ENCODE measurements at places on chromosomes 6 and 20. TPM values are rescaled to one million over a fixed set of nuclear protein-coding genes. Genes with fewer than 3 reads are reported as not detected.

Gene PSORS1C1
- total RNA-seq: 0.66 TPM

Gene MARCKS
- total RNA-seq: 81.7 TPM

Gene SMOC2
- under 0.01 TPM for total RNA-seq

Gene LY6G6F
- total RNA-seq: not detected

GRCh38 chr6:64062960-64063683 is 427.5 kb downstream of the PHF3 start:
- DNase-seq: peak; percentile 59

- peak; percentile 32 for DNase-seq
Measured at GRCh38 chr6:3724451-3725144, 26.9 kb downstream of the PXDC1 start.

DNA sequence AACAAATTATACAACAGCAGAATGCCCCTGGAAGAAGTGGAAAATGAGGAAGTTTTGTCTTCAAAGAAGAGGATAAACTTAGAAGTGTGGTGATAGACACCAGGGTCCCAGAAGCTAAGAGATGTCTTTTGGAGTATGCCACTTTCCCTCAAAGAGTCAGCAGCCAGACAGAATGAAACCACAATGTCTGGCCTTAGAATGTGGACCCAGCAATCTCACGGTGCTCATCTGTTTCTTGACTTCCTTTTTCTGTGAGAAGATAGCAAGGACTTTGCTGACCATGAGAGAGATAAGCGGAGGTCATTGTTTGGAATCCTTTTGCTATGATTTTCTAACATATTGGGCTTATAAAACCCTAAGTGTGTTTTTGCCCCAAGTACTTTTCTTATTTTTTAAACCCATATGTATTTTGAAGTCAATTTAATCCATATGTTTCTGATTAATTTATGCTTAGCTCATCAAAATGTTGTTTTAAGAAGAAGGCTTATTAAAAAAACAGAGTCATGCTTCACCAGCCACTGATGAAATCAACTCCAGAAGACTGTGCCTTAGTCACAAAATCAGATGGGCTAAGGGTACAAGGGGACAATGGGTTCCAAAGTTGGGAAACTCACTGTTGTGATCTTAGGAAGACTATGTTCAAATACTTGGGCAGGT is 451.2 kb upstream of the JAG1 start:
- DNase-seq: no peak

GRCh38 chr6:72977114-72977513 is 248.2 kb downstream of the KHDC1L start:
- DNase-seq: no peak

- DNase-seq: no peak
Measured at GRCh38 chr6:158033077-158033750, 51.6 kb downstream of the SYNJ2 start.

DNA sequence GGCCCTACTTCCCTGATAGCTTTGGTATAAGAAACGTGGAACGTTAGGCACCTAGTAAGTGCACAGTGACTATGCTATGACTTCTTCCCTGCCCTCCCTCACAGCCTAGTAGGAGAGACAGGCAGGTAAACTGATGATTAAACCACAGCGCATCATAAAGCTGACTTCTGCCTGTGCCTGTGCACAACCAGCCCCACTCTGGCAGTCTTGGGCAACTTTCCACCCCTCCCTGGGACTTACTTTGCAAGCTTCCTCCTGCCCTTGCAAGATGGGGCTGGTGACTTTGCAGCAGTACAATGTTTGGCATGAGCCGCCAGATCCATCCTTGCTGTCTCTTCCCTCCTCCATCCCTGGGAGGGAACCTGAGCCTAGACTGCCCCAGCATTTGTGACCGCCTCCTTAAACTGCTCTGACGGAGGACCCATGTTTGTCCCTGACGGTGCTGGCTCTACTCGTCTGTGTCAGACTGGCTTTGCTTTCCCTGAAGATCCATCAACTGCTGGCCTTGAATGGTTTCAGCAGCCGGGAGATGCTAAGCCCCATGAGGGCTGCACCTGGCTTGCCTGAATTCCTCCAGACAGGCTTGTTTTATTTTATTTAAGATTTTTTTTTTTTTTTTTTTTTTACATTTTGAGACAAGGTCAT is 36.1 kb downstream of the EFCAB8 start:
- DNase-seq: no peak

- DNase-seq: no peak
Measured at GRCh38 chr20:4153661-4154238, 138.4 kb upstream of the RNF24 start.

DNA sequence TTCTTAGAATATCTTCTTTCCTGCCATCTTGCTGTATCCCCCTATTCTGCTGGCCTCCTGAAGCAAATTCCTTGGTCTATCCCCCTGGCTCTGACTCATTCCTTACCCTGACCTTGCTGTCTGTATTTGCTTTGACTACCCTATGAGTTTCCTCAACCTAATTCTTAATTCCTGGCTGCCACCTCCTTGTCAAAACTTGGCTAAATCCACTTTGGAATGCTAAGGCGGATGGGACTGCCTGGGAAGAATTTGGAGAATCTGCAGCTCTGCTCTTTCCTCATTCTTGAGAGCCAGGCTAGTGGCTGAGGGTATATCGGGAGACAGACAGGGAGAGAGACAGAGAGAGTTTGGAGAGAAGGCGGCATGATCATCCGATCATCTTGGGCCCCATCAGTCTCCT is 24.4 kb downstream of the CAP2 start:
- peak; percentile 98 for DNase-seq

- DNase-seq: no peak
Measured at GRCh38 chr6:8492536-8493133, 57.3 kb upstream of the SLC35B3 start.

- no peak for DNase-seq
Measured at GRCh38 chr6:159826004-159826403, 25.9 kb downstream of the PNLDC1 start.

GRCh38 chr20:62244644-62245108 is 6.4 kb downstream of the OSBPL2 start:
- no peak for DNase-seq

DNA sequence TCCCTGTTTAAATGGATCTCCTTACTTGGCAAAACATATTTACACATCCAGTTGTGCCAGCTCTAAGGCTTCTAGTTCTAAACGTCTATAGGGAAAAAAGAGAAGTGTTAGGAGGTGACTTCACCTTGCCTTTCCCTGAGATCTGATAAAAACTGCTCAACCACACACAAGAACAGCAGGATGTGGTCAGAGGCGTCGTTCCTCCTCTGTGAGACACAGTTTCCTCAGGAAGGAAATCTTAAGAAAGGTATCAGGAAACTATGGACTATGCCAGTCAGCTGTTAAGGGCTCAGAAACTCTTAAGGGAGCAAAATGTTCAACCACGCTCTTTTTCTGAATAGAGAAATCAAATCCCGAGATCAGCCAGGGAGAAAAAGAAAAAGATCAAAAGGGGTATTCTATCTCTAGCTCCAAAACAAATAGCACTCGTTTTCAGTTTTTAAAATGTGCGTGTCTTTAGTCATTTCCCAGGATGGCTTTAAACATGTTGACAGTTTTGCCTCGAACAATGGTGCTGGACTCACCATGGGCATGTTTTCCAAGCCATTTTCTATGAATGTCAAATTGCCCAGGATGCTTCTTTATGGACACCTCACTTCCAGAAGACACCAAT is 154.5 kb downstream of the HACE1 start:
- DNase-seq: peak; percentile 37

DNA sequence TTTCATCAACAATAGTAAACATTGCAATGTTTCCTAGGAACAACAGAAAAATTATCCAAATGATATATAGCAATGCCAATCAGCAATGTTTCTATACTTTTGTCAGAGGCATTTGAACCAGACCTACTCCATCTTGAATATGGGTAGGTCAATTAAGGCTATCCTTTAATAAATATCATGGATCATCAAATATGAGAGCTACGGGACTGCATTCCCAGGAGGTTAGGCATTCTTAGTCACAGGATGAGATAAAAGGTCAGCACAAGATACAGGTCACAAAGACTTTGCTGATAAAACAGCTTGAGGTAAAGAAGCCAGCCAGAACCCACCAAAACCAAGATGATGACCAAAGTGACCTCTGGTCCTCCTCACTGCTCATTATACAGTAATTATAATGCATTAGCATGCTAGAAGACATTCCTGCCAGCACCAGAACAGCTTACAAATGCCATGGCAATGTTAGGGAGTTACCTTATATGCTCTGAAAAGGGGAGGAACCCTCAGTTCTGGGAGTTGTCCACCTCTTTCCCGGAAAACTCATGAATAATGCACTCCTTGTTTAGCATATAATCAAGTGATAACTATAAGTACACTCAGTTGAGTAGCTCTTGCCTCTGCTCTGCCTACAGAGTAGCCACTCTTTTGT is 8.6 kb upstream of the SERPINB6 start:
- peak; percentile 73 for DNase-seq

GRCh38 chr6:156464100-156464878 is 312.9 kb upstream of the ARID1B start:
- DNase-seq: no peak

All from fibroblast of lung (primary cell).